ENCODE measurements at places on chromosomes 1 and 21.

DNA sequence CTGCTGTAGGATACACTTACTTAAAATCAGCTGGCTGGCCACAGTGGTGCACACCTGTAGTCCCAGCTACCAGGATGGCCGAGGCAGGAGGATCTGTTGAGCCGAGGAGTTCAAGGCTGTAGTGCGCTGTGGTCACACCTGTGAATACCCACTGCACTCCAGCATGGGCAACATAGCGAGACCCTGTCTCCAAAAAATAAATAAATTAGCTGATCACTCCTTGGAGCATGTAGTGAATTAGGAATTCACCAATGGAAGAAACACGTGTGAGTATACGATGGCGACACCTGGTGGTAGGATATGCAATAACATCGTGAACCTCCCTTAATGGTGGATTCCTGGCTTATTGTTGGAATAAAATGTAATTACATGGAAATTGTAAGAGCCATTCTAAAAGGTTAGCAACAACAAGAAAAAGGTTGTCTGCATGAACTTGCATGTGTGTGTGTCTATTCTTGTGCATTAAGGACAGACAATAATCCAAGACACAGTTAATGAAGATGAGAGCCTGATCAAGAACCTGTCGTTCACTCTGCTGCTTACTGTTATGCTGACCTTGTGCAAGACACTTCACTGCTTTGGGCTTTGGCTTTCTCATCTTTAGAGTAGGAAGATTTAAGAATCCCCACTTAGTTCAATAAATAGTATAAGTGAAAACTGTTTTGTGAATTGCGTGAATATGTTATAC lies 38.6 kb upstream of the COX20 start:
- peak; percentile 53 for DNase-seq

DNA sequence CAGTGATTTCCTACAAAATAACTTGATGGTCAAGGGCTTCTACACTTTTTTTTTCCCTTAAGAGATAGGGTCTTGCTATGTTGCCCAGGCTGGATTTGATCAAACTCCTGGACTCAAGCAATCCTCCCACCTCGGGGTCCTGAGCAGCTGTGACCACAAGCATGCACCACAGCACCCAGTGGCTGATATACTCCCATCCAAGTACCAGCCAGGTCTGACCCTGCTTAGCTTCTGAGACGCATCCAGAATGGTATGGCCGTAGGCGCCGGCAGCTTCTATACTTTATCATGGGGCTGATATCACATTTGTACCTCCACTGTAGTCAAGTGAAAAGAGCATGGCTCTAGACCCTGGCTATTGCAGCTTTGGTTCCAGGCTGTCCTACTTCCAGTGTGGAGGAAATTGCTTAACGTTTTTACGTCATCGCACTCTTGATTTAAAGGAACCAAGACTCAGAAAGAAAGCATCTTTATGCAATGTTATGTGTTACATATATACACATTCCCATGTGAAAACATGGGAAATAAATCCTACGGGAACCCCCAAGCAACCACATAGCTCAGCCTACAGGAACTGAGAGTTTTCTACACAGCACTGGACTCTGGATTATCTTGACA lies 39.5 kb downstream of the PDPN start:
- no peak for DNase-seq

- no peak for DNase-seq
Measured at GRCh38 chr1:22444856-22445255, 6.8 kb upstream of the ZBTB40 start.

DNA sequence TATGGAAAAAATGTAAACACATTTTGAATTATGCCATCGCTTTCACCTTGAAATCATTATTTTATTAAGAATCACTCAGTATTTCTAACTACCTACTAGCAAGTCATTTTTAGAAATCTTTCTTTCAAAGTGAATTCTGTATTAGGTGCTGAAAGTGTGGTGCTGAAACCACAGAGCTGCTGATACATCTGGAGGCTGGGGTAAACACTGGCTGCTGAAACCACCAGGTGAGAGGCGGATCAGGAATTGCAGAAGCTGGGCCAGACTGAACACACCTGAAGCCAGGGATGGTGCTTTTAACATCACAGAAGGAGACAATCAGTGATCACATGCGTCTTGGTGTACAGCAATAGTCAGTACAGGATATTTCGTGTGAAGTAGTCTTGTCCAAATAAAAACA lies 42.2 kb upstream of the KCNE1 start:
- no peak for DNase-seq

- no peak for DNase-seq
Measured at GRCh38 chr1:59278780-59279354, 18.0 kb upstream of the FGGY start.

- DNase-seq: no peak
Measured at GRCh38 chr1:77536813-77537212, 145.6 kb downstream of the ZZZ3 start.

DNA sequence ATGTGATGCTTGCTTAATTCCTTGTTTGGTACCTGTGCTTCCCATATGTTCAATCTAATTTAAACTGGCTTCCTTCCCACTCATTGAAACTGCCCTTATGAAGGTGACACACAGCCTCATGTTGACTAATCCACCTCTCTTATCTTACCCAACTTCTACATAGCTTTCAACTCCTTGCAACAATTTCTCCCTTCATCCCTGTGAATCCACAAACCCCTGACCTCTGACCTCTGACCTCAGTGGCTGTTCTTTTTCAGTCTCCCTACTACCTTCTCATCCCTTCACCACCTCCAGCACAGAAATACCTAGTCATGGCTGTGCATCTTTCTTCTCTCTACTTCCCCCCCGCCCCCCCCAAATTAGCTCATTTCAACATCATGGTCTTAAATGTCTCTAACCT lies 144.5 kb downstream of the TTLL7 start:
- DNase-seq: no peak

GRCh38 chr1:37473431-37474045 lies 842 bp upstream of the ZC3H12A start:
- DNase-seq: no peak

- DNase-seq: no peak
Measured at GRCh38 chr1:83060221-83060620, 938.7 kb downstream of the TTLL7 start.

GRCh38 chr1:33161061-33161681 lies 20.7 kb downstream of the TRIM62 start:
- DNase-seq: peak; percentile 26

GRCh38 chr1:85934516-85934915 lies 222.1 kb downstream of the COL24A1 start:
- no peak for DNase-seq

DNA sequence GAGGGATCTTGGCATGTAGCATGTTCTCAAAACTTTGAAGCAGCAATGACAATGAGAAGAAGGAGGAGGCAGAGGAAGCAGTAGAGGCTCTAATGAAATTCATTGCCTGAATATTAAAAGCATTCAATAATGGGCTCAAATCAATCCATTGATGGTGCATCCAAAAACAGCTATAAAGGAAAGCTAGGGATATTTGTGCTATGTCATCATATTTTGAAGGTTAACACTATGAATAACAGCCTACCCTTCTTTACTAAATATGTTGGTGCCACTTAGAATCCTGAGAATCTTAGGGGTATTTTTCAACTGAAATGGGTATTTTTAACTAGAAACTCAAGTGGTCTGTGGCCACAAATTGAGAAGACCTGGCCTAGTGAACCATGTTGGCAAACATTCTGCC lies 153.7 kb downstream of the SETD4 start:
- DNase-seq: no peak

DNA sequence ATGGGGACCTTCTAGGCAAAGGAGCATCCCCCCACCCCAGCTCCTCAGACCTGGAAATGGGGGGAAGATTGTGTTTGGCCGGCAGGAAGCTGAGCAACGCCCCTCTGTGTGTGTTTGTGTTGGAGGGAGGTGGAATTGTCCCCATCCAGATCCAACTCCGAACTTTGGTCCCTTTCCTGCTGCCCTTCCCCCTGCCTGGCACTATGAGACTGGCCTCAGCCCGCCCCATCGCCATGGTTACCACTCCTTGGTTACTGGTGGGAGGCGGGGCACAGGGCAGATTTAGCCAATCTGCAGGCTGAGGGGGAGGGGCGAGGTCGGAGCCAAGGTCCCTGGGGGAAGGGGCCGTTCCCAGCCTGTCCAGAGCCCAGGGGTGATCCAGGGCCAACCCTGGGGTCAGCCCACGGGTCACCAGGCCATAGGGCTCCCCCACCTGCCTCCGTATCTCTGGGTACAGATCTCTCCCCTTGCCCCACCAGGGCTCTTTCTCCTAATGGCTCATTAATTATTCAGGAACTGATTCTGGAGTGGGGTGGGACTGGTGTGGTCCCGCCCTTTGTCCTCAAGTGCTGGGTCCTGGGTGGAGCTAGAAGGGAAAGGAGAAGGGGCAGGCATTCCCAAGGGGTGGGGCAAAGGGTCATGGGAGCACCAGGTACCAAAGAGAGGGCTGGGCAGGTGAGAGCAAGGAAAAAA lies 15.2 kb downstream of the PTPRF start:
- peak; percentile 43 for DNase-seq

- no peak for DNase-seq
Measured at GRCh38 chr1:24541711-24542346, 14.1 kb upstream of the NCMAP start.

- no peak for DNase-seq
Measured at GRCh38 chr1:209648346-209648745, 3.9 kb downstream of the LAMB3 start.

DNA sequence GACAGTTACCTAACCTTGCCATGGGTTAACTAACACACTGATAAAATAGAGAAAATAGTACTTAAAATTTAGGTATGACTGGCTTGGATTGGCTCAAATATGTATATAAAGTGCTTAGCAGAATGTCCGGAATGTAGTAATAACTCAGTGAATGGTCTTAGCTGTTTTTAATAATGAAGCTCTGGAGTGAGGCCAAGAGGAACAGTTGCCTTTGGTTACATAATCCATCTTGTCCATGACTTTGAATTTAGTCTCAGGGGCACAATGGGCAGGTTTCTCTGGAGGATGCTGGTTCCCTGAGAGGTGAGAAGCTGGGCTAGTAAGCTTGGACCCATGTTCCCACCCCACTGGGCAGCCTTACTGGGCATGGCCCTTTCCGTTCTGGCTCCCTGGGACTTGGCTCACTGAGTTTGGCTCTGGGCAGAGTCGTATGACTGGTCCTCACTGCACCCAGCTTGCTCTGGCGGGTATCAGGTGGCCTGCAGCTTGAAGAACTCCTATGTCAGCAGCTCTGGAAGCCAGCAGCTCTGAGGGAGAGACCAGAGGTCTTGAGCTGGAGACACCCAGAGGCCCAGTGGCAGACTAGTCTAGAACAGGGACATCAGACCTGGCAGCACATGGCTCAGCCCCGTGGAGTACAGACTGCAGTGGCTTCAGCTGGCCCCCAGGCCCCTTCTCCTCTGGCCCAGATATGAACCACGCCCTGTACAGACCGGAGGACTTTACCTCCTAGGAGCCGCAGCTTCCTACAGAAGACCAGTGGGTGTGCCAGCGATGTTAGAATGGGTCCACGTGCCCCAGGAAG lies 40.4 kb downstream of the TENT5C start:
- DNase-seq: no peak

GRCh38 chr1:153430166-153430553 lies 13.8 kb downstream of the S100A7A start:
- DNase-seq: no peak

DNA sequence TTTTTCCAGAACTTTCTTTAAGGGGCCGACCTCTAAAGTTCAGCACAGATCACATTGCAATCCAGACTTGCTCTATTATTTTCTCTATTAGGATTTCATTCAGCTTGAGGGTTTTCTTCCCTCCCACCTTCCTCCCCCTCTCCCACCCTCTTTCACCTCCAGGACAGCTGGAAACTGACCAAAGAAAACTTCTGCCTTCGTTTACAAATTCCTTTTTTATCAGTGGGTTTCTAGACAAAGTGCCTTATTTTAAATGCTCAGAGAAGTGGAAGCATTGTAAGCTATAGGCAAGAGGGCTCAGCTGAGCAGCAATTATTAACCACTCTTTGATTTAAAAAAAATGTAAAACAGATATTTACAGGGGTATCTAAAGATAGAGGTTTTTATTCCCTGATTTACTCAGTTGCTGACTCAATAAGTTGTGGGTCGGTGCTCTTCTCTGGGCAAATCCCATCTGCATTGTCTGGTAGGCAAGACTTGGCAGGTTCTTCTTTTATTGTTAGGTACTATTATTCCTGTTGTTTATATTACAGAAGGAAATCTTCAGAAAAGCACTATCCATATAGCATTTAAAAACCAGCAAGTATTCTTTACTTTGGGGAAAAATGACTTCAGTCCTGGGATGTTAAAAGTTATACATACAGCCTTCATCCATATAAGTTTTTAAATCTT lies 277.0 kb upstream of the C1orf105 start:
- DNase-seq: no peak

GRCh38 chr1:174940646-174941175 lies 59.0 kb upstream of the CACYBP start:
- DNase-seq: no peak

GRCh38 chr1:153963850-153964331 lies 554 bp upstream of the SLC39A1 start:
- no peak for DNase-seq

DNA sequence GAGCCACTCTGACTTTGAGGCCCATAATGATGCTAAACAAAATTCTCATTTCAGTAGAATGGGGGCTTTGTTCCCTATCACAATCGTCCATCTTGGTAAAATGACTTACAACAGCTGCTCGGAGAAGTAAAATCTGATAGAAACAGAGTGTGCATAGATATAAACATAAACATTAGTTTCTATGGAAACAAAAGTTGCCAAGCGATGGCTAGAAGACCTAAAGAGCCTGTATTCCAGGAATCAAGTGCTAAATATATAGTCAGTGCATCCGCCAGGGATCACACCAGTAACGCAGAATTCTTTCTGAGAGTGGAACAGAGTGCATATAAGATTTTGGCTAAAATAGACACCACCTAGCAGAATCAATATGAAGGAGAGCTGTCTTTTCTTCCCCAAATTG lies 91.2 kb upstream of the KAZN start:
- DNase-seq: no peak

GRCh38 chr1:243507001-243507671 lies 251.3 kb downstream of the SDCCAG8 start:
- DNase-seq: no peak

DNA sequence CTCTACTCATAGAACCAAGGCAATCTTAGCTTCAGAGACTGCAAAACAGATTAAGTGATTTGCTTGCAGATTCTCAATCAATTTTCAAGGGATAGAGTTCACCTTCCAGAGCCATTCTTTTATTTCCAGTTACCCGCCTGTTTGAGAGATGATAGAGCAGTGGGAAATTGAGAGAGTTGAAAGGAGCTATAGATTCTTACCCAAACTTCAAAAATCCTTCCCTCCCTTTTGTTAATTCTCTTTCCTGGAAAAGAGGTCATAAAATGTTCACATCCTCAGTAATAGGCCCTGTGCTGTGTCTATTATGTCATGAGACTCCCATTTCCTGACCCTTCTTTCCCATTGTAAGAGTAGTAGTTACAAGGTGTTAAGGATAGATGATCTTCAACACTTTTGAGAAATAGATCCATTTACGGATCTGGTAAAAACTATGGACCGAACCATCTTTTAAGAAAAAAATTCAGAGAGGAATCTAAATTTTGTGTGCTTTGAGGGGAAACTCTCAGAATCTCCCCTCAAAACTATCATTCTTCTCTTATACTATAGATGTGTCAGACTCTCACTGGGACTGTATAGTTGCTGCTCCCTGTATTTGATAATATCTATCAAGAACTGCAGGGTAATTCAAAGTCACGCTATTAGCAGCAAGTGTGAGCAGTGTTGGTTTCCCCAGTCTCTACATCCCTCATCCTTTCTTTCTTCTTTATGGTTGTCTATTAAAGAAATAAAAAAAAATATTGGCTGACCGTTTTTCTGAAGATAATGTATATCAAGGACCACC lies 8.0 kb downstream of the RGS4 start:
- no peak for DNase-seq

GRCh38 chr1:54710434-54710833 lies 5.2 kb upstream of the TTC4 start:
- no peak for DNase-seq
